Panc1 (cell line): ENCODE measurements at places on chromosomes 16 and 17. TPM values are rescaled to one million over a fixed set of nuclear protein-coding genes. Genes with fewer than 3 reads are reported as not detected.

TMEM101 gene
- total RNA-seq = 32.8 TPM

- H3K4me1 ChIP-seq = peaks cover 6% of the 10 kb centered on the region; the same call in 1 of the 2 replicates
- no peak for DNase-seq
- H3K4me3 ChIP-seq = peak overlapping the region; percentile 91
- H3K27me3 ChIP-seq = no peaks in the 10 kb centered on the region
- H3K27ac ChIP-seq = peak overlapping the region; percentile 97
- H3K36me3 ChIP-seq = peaks cover 3% of the 10 kb centered on the region; the same call in 1 of the 2 replicates
Observed at GRCh38 chr17:43125967-43126910, 1.1 kb upstream of the BRCA1 start.

DNA sequence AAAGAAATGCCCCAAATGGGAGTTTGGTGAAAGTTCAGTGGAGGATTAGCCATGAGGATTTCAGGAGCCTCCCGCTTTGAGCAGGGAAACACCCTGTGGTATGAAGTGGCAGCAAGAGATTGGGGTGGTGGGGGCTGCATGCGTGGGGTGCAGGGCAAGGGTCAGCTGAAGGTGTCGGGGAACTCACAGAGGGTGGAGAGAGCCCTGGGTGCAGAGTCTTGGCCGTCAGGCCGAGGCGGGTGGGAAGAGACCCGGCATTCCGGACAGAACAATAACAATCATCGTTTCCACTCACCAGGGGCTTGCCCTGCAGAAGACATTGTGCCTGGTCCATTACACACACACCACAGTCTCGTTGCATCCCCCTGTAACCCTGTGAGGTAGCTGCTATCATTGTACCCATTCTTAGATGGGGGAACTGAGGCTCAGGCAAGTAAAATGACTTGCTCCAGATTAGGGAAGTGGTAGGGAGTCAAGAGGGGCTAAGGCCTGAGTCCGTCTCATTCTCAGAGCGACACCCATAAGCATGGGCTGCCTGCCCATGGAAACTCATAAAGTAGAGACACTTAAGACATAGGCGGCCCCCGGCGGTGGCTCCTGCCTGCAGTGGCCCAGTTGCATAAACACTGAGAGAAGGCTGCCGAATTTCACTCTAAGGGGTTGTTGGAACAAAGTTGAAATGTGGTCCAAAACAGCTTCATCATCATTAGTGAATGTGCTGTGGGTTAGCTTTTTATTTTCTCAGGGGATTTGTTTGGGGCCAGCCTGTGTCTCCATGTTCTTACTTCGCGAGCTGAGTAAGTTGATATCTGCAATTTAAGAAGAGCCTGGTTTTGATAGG is 93.3 kb downstream of the CMIP start:
- no peak overlapping the region for H3K4me3 ChIP-seq
- peaks cover 69% of the 10 kb centered on the region for H3K4me1 ChIP-seq
- peak overlapping the region; percentile 54; the same call in 1 of the 2 replicates for H3K27ac ChIP-seq
- no peak for DNase-seq

DNA sequence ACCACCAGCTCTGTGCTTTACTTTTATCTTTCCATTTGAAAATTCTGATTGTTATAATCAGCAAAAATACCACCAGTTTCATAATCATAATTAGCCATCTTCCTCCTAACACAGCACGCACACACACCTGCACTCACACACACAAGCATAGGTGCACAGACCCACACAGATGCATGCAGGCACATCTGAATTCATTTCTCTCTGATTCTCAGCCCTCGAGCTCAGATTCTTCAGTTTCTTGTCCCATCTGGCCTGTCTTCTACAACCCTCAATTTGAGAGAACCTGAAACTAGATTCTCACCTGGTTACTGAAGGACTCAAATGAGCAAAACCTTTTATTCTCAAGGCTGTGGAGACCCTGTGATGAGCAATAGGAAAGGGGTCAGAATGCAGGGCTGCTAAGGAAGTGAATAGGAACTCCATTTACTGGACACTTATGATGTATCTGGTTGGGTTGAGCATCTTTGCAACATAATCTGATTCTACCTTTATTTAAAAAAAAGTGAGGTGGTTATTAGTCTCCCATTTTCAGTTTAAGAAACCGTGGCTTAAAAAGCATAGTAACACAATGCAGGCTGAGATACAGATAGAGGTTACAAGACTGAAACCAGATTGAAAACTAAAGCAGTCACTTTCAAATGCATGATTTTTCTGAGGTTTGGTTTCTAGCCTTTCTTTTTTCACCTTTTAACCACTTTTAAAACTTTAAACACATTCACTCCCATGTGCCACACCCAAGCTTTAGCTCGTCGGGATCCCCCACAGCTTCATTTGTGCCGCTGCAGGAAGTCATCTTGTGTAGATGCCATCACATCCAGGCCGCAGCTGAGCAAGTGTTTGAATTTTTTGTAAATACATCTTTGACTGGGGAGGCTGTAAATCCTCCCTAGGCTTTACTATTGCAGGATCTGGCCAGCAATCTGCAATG is 9.4 kb downstream of the KRT33A start:
- no peaks in the 10 kb centered on the region for H3K36me3 ChIP-seq
- H3K27me3 ChIP-seq = no peaks in the 10 kb centered on the region
- no peak overlapping the region for H3K4me3 ChIP-seq
- H3K4me1 ChIP-seq = no peaks in the 10 kb centered on the region

KRTAP4-6 gene
- not detected for total RNA-seq

- H3K4me1 ChIP-seq = no peaks in the 10 kb centered on the region
- H3K36me3 ChIP-seq = no peaks in the 10 kb centered on the region
- DNase-seq = no peak
- no peak overlapping the region for H3K27ac ChIP-seq
- no peak overlapping the region for H3K4me3 ChIP-seq
Observed at GRCh38 chr16:4561596-4561995, 5.5 kb downstream of the C16orf96 start.

- H3K4me3 ChIP-seq = no peak overlapping the region
- H3K27ac ChIP-seq = no peak overlapping the region
- H3K36me3 ChIP-seq = no peaks in the 10 kb centered on the region
- no peaks in the 10 kb centered on the region for H3K27me3 ChIP-seq
Observed at GRCh38 chr17:17440938-17441675, 35.7 kb upstream of the MED9 start.

KRTAP16-1 gene
- not detected for total RNA-seq

GRCh38 chr17:46023783-46024388 is 24.8 kb downstream of the STH start:
- H3K4me1 ChIP-seq = no peaks in the 10 kb centered on the region
- no peaks in the 10 kb centered on the region for H3K27me3 ChIP-seq
- DNase-seq = no peak
- H3K4me3 ChIP-seq = no peak overlapping the region
- H3K36me3 ChIP-seq = no peaks in the 10 kb centered on the region

SECTM1 gene
- total RNA-seq = 5.4 TPM

CRISPLD2 gene
- total RNA-seq = 12.9 TPM

TMEM114 gene
- total RNA-seq = not detected

DNA sequence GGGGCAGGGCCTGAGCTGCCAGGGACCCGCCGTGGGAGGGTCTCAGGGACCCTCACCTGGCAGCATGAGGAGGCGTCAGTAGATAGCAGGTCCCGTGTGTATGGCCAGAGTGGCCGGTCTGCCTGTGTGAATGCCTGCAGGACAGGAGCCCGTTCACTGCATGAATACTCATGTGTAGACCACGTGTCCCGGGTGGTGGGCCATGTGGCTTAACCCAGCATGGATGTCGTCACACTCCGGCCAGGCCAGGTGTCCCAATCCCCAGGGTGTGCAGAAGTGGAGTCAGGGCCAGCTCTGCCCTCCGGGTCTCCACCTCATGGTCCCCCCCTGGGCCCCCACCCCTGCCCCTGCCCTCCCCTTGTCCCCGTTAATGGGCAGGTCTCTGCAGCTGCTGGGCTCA is 53.7 kb downstream of the BAHCC1 start:
- H3K4me3 ChIP-seq = no peak overlapping the region
- H3K4me1 ChIP-seq = no peaks in the 10 kb centered on the region
- DNase-seq = no peak
- no peak overlapping the region for H3K27ac ChIP-seq

DNA sequence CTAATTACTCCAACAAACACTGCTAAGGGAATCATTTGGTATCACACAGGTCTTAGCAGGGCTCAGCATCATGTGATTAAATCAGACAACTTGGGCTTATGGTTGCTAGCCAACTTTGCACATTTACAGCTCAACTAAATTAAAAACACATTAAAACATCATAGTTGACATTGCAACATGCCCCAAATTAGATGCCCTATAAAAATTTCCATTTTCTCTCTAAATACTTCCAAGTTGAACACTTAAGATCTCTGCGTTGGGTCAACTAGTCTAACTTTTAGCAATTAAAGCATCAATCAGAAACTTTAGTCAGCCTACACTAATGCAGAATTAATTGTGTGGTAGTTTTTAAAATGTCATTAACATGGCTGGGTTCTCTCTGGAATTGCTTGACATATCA is 12.1 kb downstream of the DNAJC7 start:
- no peak overlapping the region for H3K4me3 ChIP-seq
- no peak overlapping the region for H3K27ac ChIP-seq
- no peak for DNase-seq
- H3K27me3 ChIP-seq = no peaks in the 10 kb centered on the region
- no peaks in the 10 kb centered on the region for H3K4me1 ChIP-seq

DNA sequence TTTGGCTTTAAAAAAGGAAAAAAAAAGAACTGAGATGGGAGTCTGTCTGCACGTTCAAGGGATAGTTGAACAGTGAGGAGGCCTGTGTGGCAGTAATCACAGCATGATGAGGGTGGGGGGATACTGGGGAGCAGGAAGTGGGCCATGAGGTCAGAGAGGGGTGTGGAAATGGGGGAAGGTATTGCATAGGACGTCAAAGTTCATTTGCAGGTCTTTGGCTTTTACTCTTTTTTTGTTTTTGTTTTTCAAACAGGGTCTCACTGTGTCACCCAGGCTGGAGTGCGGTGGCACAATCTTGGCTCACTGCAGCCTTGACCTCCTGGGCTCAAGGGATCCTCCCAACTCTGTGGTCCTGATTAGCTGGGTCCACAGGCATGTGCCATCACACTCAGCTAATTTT is 19.0 kb downstream of the WWP2 start:
- no peaks in the 10 kb centered on the region for H3K4me1 ChIP-seq
- no peak overlapping the region for H3K4me3 ChIP-seq
- H3K27me3 ChIP-seq = no peaks in the 10 kb centered on the region
- DNase-seq = no peak
- H3K36me3 ChIP-seq = no peaks in the 10 kb centered on the region
- H3K27ac ChIP-seq = no peak overlapping the region

- no peaks in the 10 kb centered on the region for H3K27me3 ChIP-seq
- H3K36me3 ChIP-seq = no peaks in the 10 kb centered on the region
- H3K27ac ChIP-seq = no peak overlapping the region
- no peak overlapping the region for H3K4me3 ChIP-seq
Observed at GRCh38 chr16:88796278-88796677, 7.3 kb upstream of the CDT1 start.

MYH2 gene
- not detected for total RNA-seq

DNA sequence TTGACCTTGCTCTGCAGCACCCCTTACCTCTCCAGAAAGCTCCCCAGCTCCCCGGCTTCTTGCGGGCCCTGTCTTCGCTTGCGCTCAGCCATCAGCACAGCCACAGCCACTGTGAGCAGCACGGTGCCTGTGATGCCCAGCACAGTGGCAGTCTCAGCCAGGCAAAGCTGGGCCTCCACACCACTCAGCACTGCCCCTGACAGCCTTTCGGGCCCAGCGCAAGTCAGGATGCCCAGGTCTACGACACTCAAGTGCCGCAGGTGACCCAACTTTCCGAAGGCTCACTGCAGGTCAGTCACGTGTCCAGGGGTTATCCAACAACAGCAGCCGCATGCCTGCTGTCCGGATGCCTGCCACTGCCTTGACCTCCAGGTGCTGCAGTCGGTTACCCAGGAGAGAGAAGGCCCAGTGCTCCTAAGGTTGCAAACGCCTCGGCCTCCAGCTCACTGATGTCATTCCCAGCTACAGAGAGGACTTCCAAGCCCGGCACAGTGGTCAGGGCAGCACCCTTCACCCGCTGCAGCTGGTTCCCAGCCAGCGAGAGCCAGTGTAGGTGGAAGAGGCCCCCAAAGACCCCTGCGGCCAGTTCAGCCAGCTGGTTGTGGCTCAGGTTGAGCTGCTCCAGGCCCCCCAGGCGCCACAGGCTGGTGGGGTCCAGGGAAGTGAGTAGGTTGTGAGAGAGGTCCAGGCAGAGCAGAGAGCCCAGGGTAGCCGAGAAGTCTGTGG is 8.9 kb upstream of the TMEM101 start:
- no peaks in the 10 kb centered on the region for H3K27me3 ChIP-seq
- no peaks in the 10 kb centered on the region for H3K4me1 ChIP-seq
- H3K27ac ChIP-seq = no peak overlapping the region
- no peak overlapping the region for H3K4me3 ChIP-seq
- DNase-seq = no peak

DNA sequence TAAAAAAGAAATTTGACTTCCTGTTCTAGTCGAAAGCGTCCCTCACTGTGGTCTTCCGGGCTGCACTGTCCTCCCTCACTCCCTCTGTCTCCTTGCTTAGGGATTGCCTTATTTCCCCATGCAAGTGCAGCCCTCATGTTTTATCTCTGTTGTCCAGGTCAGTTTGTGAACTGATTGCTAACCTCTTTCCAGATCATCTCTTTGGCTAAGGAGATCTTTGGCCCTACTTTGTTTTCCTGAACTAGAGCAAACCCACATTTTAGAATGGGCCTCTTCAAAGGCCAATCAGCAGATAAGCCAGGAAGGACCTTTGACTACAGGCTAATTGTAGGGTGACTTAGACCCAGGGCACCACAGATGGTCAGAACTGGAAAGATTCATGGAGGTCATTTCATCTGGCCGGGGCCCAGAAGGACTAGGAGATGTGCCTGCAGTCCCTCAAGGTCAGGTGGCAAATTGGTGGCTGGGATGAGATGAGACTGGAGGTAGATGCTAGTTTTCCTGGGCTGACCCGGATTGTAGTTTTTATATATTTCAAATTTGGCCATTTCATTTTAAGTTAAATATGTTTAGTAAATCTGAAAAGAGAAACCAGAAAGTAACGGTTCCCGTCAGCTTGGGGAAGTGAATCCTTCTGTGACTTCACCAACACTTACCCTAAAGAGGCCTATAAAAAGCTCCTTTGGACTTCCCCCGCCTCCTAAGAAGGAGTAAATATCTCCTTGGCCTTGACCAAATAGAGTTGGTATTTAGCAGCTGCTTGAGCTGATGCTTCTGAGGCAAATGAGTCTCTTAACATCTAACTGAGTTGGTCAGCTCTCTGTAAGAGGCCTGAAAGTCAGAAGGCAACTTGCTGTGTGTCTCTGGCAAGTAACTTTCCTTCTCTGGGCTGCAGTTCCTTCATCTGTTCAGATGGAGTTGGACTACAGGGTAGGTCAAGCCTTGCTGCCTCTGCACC is 6.2 kb upstream of the SLC25A19 start:
- no peak overlapping the region for H3K4me3 ChIP-seq
- H3K4me1 ChIP-seq = no peaks in the 10 kb centered on the region
- no peaks in the 10 kb centered on the region for H3K27me3 ChIP-seq

GRCh38 chr17:13797863-13798262 is 196.1 kb upstream of the HS3ST3A1 start:
- no peak overlapping the region for H3K27ac ChIP-seq
- H3K36me3 ChIP-seq = no peaks in the 10 kb centered on the region
- H3K4me3 ChIP-seq = no peak overlapping the region
- H3K4me1 ChIP-seq = no peaks in the 10 kb centered on the region
- no peaks in the 10 kb centered on the region for H3K27me3 ChIP-seq
